ENCODE measurements at places on chromosomes 5 and 9.
A peak's percentile ranks its signal among the peaks of the same experiment; 100 is the strongest.

DNA sequence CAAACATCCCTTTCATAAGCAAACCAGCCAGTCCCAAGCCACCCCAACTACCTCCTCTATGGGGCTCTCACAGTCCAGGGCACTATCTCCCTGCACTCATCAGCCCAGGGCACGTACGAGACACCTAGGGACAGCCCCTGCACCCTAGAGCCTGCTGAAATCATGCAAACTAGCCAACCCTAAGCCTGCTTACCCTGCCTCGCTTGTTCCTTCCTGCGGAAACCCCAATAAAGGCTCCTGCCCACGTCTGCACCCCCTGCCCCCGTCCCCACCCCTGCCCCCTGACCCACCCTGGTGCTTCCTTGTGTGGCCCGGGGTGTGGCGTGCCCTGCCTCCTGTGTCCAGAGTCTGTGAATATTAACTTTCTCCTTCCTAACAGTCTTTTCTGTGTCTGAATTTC is 135.9 kb downstream of the GADD45G start:
- no peak overlapping the region for H3K27ac ChIP-seq
- no peaks in the 10 kb centered on the region for H3K27me3 ChIP-seq
- peaks cover 30% of the 10 kb centered on the region for H3K4me1 ChIP-seq
- no peak for DNase-seq

GRCh38 chr5:37836592-37837413 is 3.0 kb downstream of the GDNF start:
- H3K36me3 ChIP-seq = no peaks in the 10 kb centered on the region
- peaks cover 93% of the 10 kb centered on the region for H3K27me3 ChIP-seq
- peaks cover 19% of the 10 kb centered on the region for H3K4me1 ChIP-seq
- no peak overlapping the region for H3K4me3 ChIP-seq
- no peak for DNase-seq

- H3K36me3 ChIP-seq = no peaks in the 10 kb centered on the region
- H3K27me3 ChIP-seq = no peaks in the 10 kb centered on the region
- H3K4me3 ChIP-seq = no peak overlapping the region
Observed at GRCh38 chr5:1654786-1655495, 131.2 kb upstream of the LPCAT1 start.

DNA sequence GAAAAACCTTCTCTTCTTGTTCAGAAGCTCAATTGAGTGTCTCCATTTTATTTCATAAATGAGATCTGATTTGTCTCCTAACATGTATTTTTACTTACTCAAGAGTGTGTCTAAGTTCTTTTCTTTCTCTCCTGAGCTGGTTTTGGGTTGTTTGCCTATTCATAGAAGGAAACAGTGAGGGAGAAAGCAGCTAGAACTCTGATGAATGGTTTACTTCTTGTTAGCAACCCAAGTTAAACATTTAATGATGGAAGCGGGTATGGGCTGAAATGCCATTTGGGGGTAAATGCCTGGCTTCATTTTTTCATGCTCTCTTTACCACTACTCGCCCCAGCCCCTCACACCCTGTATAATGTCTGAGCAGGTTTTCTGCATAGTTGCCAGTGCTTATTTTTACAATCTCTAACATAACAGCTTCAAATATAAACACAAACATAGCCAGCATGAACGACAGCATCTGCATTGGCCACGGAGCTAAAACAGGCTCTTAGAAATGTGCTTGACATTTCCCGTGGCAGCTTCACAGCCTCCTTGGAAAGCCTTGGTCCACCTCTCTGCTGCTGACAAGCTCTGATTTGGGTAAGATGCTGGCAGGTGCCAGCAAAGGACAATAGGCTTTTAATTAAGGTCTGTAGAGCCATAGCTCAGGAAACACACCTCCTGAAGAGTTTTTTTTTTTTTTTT is 321.1 kb downstream of the ARHGEF28 start:
- H3K4me1 ChIP-seq = no peaks in the 10 kb centered on the region
- H3K36me3 ChIP-seq = no peaks in the 10 kb centered on the region
- H3K4me3 ChIP-seq = no peak overlapping the region
- H3K27ac ChIP-seq = no peak overlapping the region
- no peak for DNase-seq
- peaks cover 2% of the 10 kb centered on the region for H3K27me3 ChIP-seq

DNA sequence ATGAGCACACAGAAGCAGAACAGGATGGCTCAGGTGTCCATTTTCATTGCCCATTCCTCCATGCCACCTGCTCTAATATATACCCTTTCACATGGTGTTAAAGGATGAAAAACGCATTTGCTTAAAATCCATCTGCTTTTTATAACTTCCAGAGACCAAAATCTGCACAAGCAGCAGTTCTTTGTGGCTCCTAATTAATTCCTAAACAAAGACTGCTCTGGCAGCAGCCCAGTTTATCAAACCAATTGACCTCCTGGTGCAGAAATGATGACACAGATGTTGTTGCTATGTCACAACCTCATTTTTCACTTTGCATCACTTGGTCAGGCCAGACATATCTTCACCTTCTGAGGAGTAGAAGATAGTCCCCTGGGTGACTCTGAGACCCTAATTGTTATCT is 141.2 kb downstream of the ASTN2 start:
- no peaks in the 10 kb centered on the region for H3K27me3 ChIP-seq
- no peaks in the 10 kb centered on the region for H3K36me3 ChIP-seq
- no peaks in the 10 kb centered on the region for H3K4me1 ChIP-seq

DNA sequence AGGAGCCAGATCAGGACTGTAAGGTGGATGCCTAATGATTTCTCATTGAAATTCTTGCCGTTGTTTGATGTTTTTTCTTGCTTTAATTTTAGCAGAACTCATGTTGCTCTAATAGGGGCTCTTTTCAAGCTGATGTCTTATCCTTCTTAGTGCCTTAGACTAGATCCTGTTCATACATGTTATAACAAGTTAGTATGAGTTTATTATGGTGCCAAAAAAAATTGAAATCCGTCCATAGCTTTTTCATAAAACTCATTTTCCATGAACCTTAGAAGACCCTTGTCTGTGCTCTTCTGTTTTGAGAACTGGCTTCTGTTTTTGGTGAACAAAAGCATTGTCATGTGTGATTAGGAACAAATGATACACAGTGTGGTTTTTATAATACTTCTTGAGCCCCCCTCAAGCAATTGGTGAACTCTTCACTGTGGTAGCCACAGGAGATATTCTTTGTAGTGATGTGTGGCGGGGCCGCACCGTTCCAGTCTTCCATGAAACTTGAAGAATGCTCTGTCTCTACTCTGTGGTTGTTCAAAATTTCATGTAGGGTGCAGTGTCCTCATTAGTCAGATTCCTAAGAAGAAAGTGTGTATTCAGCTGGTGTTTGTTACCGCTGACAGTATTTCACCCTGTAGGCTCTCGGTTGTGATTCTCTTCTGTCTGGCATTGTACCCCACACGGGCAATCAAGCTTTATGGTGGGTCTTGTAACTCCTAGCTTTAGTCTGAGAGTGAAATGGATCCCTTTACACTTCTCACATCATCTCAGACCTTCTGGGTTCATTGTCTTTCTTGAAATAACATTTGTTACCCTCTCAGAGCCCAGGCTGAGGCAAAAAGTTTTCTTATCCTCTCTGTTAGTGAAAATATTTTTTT is 10.7 kb downstream of the OTULIN start:
- H3K4me1 ChIP-seq = peaks cover 54% of the 10 kb centered on the region
- no peaks in the 10 kb centered on the region for H3K27me3 ChIP-seq
- no peak overlapping the region for H3K4me3 ChIP-seq
- no peak overlapping the region for H3K27ac ChIP-seq
- DNase-seq = no peak

DNA sequence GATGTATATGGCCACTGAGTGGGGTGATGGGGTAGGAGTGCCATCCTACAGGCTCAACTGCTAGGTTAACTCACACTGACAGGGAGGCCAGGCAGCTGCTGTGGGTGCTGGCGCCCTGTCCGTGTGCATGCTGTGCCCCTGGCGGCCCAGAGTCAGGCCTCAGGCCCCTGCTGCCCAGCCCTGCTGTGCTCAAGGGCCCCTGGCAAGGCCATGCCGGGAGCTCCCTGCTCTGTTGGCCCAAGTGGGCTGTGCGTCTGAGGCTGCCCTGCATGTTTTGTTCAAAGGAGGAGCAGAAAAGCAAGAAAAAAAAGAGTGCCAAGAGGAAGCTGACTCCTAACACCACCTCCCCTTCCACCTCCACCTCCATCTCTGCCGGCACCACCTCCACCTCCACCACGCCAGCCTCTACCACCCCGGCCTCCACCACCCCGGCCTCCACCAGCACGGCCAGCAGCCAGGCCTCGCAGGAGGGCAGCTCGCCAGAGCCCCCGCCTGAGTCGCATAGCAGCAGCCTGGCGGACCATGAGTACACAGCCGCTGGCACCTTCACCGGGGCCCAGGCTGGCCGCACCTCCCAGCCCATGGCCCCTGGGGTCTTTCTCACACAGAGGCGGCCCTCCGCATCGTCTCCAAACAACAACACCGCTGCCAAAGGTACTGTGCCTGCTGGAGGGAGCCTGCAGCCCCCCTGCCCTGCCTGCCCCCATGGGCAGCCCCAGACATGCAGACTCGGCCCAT is 100.1 kb downstream of the PHF2 start:
- H3K36me3 ChIP-seq = peaks cover 43% of the 10 kb centered on the region
- DNase-seq = no peak
- H3K4me3 ChIP-seq = no peak overlapping the region

GRCh38 chr5:2505217-2505616 is 246.3 kb downstream of the IRX2 start:
- H3K36me3 ChIP-seq = no peaks in the 10 kb centered on the region
- no peaks in the 10 kb centered on the region for H3K4me1 ChIP-seq
- no peak for DNase-seq
- H3K27me3 ChIP-seq = no peaks in the 10 kb centered on the region

- no peak overlapping the region for H3K27ac ChIP-seq
- H3K27me3 ChIP-seq = no peaks in the 10 kb centered on the region
- H3K4me1 ChIP-seq = peaks cover 16% of the 10 kb centered on the region
- DNase-seq = no peak
Observed at GRCh38 chr9:96651626-96652025, 3.5 kb downstream of the PRXL2C start.

GRCh38 chr5:138954257-138955012 is 79.3 kb upstream of the LRRTM2 start:
- DNase-seq = no peak
- no peaks in the 10 kb centered on the region for H3K27me3 ChIP-seq
- H3K36me3 ChIP-seq = peaks cover 22% of the 10 kb centered on the region
- no peak overlapping the region for H3K27ac ChIP-seq
- peaks cover 25% of the 10 kb centered on the region for H3K4me1 ChIP-seq

GRCh38 chr9:91837981-91838731 is 111.9 kb downstream of the ROR2 start:
- no peaks in the 10 kb centered on the region for H3K36me3 ChIP-seq
- no peak for DNase-seq
- H3K27ac ChIP-seq = no peak overlapping the region
- no peak overlapping the region for H3K4me3 ChIP-seq
- H3K4me1 ChIP-seq = no peaks in the 10 kb centered on the region

DNA sequence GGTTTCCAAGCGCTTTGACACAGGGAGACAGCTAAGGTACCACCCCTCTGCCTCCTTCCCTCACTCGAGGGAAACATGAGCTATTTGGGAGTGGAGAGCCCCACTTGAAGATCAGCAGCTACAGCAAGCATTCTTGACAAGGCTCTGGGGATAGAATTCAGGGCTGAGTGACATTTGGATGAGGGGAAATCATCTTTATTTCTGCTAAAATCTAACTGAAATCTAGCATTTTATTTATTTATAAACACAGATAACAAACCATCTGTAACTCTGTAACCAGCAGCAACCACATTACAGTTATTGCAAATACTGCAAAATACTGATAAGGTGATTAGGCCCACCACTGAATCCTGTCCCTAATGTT is 22.4 kb downstream of the RNF130 start:
- no peak overlapping the region for H3K27ac ChIP-seq
- H3K4me1 ChIP-seq = peaks cover 19% of the 10 kb centered on the region
- peaks cover 2% of the 10 kb centered on the region for H3K36me3 ChIP-seq
- no peak for DNase-seq
- H3K27me3 ChIP-seq = no peaks in the 10 kb centered on the region

DNA sequence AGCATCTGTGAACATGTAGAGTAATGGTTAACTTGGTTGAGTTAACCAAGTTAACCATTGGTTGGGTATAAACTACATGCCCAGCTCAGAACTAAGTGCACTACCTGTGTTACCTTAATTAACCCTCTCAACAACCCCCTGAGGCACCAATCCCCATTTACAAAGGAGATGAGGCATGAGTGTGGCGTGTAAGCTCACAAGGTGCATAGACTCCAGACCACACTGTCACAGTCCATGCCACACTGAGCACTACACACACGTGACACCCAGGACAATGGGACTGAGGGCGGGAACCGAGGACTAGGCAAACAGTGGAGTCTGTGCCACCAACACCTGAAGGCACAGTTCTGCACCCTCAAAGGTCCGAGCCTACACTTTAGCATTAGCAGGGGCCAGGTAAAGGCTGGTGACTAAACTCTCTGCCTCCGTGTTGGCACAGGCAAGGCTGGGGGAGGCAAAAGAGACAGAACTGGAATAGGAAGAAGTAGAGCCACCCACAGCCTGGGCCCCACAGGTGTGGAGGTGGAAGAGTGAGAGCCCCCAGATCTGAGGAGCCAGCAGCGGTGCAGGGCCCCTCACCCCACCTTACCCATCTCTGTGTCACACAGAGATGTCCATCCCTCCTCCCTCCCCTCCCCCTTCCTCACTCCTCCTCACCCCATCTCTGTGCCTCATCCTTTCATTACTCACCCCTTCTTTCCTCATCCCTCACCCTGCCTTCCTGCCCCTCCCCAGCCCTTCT is 2.2 kb upstream of the DNAJB5 start:
- no peaks in the 10 kb centered on the region for H3K36me3 ChIP-seq
- H3K27me3 ChIP-seq = peaks cover 10% of the 10 kb centered on the region
- no peak overlapping the region for H3K4me3 ChIP-seq
- H3K27ac ChIP-seq = peak overlapping the region; percentile 74
- peak; percentile 63 for DNase-seq

DNA sequence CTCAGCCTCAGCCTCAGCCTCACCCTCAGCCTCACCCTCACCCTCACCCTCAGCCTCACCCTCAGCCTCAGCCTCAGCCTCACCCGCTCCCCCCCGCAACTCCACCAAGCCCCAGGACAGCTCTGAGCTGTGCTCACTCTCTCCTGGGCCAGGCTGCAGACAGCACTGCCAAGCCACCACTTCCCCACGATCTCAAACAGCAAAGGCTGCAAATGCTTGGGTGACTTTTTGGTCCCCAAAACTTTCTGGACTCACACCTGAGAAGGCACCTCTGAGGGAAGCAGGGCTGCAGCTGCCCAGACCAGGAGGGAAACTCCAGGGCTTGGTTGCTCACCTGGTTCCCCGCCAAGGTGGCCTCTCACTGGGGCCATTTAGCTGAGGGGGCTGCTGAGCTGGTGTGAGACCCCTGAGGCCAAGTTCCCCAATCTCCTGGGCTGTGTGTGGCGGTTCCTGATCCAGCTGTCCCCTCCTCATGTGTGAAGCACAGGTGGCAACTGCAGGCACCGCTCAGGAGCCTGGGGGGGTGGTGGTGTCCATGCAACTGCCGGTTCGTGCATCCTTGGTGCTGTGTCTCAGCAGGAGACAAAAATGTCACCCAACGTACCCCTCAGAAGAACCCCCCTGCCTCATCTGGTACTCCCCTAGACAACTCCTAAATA is 17.8 kb downstream of the MRPL36 start:
- no peaks in the 10 kb centered on the region for H3K36me3 ChIP-seq
- H3K27me3 ChIP-seq = peaks cover 3% of the 10 kb centered on the region
- H3K27ac ChIP-seq = no peak overlapping the region
- DNase-seq = no peak
- H3K4me3 ChIP-seq = no peak overlapping the region
- no peaks in the 10 kb centered on the region for H3K4me1 ChIP-seq
